Psoas muscle (tissue), 8 donors: ENCODE measurements at places on chromosomes 7 and 10. TPM values are rescaled to one million over a fixed set of nuclear protein-coding genes. Genes with fewer than 3 reads are reported as not detected.

DNA sequence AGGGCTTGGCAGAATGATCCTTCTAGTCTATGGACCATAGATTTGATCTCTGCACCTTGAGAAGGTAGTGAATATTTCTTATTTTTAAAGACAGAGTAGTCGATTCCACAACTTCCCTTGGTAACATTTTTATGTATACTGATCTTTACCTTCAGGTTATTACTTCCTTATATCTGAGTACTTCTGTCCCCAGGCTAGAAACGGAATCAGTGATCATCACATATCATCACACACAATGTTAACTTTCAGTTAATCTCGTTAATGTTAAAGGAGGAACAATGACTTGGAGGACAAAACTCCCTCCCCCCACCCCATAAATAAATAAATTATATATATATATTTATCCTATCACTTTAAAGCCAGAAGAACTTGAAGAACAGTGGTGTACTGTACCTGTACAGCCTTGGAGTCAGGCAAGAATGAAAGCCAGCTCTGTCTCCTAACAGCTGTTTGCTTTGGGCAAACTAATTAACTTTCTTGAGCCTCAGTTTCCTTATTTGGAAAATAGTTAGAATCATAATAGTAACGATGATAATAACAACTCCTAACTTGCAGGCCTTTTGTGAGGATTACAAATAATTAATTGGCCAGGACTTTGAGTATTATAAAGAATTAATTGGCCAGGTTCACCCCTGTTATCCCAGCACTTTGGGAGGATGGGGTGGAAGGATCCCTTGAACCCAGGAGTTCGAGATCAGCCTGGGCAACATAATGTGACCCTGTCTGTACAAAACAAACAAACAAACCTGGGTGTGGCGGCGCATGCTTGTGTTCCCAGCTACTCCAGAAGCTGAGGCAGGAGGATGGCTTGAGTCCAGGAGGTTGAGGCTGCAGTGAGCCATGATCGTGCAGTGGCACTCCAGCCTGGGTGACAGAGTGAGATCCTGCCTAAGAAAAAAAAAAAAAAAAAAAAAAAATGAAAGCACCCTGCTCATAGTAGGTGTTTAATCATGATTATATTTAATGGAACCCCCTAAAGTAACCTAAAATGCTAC, 63.5 kb downstream of the SAMD9 start:
- peak; percentile 43 for DNase-seq

The MYPN gene
- 338 TPM for total RNA-seq

DNA sequence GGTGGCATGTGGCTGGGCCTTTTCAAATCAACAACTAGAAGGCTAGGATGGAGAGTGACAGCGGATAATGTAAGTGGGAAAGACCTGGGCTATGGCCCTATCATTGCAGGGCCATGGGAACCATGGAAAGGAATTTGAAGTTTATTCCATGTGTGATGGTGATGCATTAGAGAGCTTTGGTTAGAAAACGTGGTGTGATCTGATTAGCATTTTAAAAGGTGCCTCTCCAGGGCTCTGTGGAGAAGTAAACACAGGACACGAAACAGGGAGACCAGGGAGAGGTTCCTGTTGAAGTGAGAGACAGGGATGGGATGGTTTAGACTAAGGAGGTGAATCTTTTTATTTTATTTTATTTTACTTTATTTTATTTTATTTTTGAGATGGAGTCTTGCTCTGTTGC, 749.5 kb downstream of the GATA3 start:
- no peak for DNase-seq

The GPR85 gene
- total RNA-seq = not detected

GRCh38 chr7:27478084-27478483, 184.6 kb downstream of the HIBADH start:
- DNase-seq = no peak

- no peak for DNase-seq
Observed at GRCh38 chr10:82409671-82410070, 534.7 kb downstream of the NRG3 start.

GRCh38 chr7:102286237-102287110, at the start of gene SH2B2:
Gene SH2B2, plus strand, starts transcription at chr7:102286868. Its CDS starts 13,683 bp downstream, at chr7:102300551.
- peak; percentile 82 for DNase-seq

DNA sequence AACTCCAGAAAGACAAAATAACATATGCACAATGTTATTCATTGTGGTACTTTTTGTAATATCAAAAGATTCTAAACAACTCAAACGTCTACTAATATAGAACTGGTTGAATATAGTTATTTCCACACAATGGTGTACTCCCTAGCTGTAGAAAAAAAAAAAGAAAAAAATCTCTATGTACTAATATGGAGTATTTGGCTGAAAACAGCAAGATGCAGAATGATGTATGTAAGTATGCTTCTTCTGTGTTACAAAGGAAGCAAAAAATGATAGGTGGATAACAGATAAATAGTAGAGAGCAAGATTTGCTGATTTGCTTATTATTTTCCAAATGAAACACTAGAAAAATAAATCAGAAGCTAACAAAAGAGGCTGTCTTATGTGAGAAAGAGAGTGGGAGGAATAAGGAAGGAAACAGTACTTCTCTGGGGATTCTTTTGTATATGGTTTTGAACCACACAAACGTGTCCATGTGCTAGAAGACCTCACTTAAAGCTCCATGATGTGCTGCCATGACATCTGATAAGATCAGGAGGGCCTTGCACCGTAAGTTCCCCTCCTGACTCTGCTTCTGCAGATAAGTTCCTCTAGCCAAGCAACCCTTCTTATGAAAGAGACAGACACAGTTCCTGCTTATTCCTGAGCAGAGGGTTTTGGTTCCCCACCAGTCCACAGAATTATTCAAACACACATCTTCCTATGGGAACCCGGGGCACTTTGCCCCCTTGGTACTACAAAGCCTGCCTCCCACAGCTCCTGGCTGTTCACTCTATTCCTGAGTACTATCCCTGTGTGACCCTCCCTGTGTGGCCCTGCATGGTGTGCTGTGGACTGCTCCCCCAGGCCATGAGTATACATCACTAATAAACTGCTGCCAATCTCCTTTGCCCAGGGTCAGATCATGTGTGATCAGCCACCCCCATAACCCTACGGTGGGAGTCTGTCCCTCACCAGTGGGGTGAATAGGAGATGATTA, 159.1 kb downstream of the CCDC71L start:
- DNase-seq = no peak

DNA sequence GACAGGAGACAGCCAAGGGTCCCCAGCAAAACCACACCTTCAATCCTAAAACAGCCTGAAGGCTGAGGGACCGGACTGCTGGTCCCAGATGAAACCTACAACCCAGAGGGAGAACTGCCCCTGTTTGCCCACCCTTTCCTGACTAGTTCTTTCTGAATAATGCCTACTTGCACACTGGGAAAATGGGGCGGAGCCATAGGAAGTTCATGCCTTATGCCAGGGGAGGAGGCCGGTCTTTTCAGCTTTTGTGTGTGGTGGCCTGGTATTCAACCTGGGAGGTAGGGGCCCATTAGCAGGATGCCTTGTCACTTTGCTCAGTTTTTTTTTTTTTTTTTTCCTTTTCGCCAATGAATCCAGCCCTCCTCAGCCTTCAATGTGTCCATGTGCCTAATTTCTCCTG, 20.7 kb downstream of the TOMM7 start:
- no peak for DNase-seq

The GHRHR gene
- not detected for total RNA-seq

GRCh38 chr7:70460562-70460961, 671.4 kb upstream of the GALNT17 start:
- no peak for DNase-seq

DNA sequence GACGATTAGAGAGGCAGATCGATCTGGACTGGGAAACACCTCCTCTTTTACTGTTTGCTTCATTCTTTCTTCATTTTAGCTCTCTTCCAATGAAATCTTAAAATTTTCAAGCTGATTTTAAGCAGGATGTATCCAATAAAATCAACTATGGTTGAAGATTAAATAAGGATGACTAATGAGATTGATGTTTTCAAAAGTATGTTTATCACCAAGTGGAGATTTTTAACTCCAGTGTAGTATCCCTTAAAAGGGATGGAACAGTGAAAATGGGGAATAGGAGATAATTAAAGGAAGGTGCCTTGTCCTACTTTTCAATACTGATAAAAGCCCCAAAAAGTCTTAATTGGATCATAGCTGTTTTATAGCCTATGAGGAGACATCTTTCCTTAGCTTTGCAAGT, 11.6 kb upstream of the LIPF start:
- no peak for DNase-seq

DNA sequence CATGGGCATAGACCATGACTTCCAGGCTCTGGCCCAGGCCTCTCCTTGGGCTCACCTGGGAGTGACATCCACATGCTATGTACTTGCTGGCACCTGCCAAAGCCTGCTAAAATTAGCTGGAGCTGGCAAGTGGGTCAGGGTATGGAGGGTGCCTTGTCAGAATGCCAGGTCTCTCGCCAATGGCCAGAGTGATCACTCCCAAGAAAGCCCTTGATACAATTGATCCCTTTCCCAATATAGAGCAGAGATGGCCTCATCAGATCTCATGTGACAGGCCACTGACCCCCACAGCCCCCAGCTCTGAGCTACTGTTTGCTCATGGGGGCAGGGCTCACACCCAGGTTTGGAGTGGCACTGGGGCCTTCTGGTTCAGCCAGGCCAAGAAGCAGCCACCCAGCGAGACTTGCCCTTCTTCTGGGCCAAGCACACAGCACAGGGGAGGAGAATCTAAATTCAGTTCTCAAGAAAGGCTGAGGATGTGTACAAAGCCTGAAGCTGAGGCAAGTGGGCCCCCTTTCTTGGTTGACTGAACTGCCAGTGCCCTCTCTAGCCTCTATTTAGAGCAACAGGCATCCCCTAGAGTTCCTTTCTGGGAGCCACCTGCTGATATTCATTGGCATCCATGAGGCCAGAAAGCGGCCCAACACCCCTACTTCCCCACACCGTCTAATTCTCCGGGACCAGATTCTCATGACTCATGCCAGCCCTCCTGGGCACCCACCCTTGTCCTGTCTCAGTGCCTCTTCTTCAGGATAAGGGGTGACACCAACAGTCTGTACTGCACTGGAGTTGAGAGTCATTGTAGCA, 18.9 kb upstream of the MYL7 start:
- DNase-seq = no peak

GRCh38 chr10:9102026-9102425, 1047.5 kb downstream of the GATA3 start:
- no peak for DNase-seq

GRCh38 chr10:8214587-8214986, 160.1 kb downstream of the GATA3 start:
- DNase-seq = no peak

GRCh38 chr7:16397501-16398145, 23.7 kb downstream of the CRPPA start:
- DNase-seq = no peak

- DNase-seq = no peak
Observed at GRCh38 chr10:96230527-96230926, 40.8 kb downstream of the BLNK start.

GRCh38 chr7:154620141-154620755, 382.7 kb downstream of the PAXIP1 start:
- DNase-seq = no peak

DNA sequence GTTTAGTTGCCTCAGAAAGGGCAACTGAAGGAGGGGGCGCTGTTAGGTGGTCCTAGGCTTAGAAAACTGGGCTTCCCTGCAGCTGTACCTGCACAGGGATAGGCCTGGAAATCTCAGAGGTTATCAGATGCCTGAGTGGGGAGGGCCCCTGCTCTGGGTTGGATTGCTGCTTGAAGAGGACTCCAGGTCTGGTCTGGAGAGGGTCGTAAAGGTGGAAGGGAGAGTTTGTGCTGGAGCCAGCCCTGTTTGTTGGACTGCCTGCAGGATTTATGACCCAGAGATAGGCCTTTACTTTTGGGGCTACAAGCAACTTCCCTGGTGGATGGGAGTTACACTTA, 765.9 kb downstream of the GRID1 start:
- DNase-seq = no peak

- no peak for DNase-seq
Observed at GRCh38 chr7:16040346-16040745, 353.9 kb upstream of the MEOX2 start.

The PILRA gene
- total RNA-seq = 2.3 TPM

DNA sequence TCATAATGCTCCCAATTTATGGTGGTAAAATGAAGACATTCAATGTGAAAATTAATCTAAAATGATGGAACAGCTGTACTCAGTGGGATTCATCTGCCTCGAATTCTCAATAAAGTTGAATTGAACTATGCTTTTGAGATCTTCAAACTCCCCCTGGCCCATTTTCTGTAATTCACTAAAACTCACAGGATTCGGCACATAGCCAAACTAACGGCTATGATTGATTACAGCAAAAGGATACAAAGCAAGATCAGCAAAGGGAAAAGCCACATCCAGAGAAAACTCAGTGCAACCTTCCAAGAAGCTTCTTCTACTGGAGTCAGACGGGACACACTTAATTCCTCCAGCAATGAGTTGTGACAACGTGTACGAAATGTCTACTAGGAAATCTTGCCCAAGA, 307.5 kb downstream of the CNTNAP2 start:
- no peak for DNase-seq

DNA sequence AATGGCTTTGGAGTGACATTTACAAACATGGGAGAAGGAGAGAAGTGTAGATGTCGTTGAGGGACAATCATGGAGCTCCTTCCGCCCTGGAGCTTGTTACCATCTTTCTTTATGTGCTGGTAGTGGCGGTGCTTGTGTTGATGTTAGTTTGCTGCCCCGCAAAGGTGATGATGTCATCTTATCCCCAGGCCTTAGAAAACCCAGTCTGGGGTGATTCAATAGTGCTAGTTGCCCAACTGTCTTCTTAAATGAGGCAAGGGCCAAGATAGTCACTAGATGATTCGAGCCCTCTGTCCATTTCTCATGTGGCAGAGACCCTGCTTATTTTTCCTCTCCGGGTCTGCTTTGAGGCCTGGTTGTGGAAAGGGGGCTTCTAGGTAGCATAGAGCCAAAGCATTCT, 277.4 kb downstream of the CCSER2 start:
- DNase-seq = no peak

GRCh38 chr10:78875932-78876331, 192.8 kb upstream of the ZMIZ1 start:
- no peak for DNase-seq

DNA sequence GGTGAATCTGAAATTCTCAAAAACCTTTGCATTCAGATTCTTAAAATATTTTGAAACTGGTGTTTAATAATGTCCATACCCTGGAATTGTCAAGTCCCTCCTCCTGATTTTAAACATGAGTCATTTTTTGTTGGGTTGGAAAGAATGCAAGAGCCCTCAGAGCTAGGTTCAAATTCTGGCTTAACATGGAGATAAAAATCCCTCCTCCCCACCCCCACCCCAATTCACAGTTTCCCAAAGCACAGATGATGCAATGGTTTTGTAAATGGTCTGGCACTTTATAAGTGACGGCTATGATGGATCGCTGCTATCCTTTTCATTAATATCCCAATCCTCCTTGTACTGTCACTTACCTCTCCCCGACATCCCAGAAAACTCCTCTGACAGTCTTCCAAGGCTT, 332.8 kb downstream of the PLXNA4 start:
- no peak for DNase-seq

The SERPINE1 gene
- 14.4 TPM for total RNA-seq

The GDF2 gene
- total RNA-seq = not detected
